Tibial nerve (tissue), 4 donors: ENCODE measurements at places on chromosomes 2 and 18. TPM values are rescaled to one million over a fixed set of nuclear protein-coding genes. Genes with fewer than 3 reads are reported as not detected.

Gene ZNF385B
- total RNA-seq, result 1.2 TPM

Gene CASP8
- 17.2 TPM for total RNA-seq

Gene GRB14
- total RNA-seq, result 6.5 TPM

Gene TBR1
- total RNA-seq, result not detected

DNA sequence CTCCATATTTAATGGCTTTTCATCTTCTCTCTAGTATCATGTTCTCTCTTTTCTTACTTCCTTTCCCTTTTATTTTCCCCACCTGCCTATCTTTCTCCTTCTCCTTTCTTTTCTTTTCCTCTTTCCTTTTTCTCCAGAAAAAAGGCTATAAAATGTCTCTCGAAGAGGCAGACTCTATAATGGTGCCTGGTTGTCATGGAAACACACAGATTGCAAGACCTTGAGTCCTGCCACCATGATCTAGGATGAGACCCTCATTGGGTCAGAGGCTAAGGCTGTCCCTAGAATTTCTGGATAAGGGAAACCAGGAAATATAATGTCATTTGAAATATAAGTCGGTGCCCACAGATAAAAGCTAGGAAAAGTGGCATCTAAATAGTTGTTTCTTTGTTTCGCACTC, 36.5 kb upstream of the LHCGR start:
- H3K4me3 ChIP-seq, result no peak overlapping the region
- H3K4me1 ChIP-seq, result no peaks in the 10 kb centered on the region
- no peak for DNase-seq
- no peaks in the 10 kb centered on the region for H3K27me3 ChIP-seq

DNA sequence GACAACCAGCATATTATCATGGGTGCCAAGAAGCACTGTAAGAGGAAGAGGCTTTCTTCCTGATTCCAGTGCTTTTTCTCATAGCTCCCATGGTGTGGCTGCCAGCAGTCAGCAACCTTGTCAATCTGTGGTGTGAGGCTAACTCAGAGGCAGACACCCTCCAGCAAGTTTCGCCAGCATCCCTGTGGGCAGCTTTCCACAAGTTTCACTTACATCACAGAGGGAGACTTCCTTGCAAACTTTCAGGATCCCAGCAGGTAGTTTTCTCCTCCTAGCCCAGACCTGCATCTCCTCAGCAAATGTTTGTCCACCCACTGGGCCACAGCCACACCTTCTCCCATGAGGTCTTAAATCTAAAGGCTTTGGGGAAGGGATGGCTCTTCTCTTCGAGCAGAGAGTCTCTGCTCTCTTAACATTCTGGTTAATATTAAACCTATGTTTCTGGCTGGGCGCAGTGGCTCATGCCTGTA, 9.1 kb downstream of the DNAH7 start:
- no peaks in the 10 kb centered on the region for H3K27me3 ChIP-seq
- no peak overlapping the region for H3K4me3 ChIP-seq
- H3K27ac ChIP-seq, result no peak overlapping the region
- H3K4me1 ChIP-seq, result no peaks in the 10 kb centered on the region
- DNase-seq, result no peak
- no peaks in the 10 kb centered on the region for H3K36me3 ChIP-seq

DNA sequence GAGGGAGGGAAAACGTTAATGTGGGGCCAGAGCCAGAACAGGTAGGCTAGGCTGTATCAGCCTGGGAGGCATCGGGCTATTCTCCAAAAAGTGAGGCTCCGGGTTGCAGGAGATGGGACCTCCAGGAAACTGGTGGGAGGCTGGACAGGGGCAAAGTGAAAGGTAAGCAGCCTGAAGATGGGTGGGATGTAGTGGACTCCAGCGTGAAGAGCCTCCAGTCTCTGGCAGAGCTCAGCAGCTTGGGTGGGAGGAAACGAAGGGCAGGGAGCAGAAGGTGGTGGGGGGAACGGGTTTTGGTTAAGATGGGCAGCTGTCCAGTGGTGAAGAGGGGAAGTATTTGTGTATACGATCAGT, 3.1 kb upstream of the EMX1 start:
- peaks cover 99% of the 10 kb centered on the region for H3K27me3 ChIP-seq
- H3K27ac ChIP-seq, result no peak overlapping the region
- H3K4me1 ChIP-seq, result peaks cover 39% of the 10 kb centered on the region
- H3K36me3 ChIP-seq, result no peaks in the 10 kb centered on the region
- no peak overlapping the region for H3K4me3 ChIP-seq

- no peaks in the 10 kb centered on the region for H3K4me1 ChIP-seq
- peaks cover 24% of the 10 kb centered on the region for H3K27me3 ChIP-seq
- no peaks in the 10 kb centered on the region for H3K36me3 ChIP-seq
- no peak for DNase-seq
- peak within 1 kb of the TSS; percentile 43 for H3K4me3 ChIP-seq
These were observed at the start of gene MOGAT1 for GRCh38 chr2:222671259-222672067. Gene MOGAT1, plus strand, starts transcription at chr2:222671658. Its CDS starts 128 bp downstream, at chr2:222671786.

GRCh38 chr2:161273038-161273760, 35.0 kb upstream of the PSMD14 start:
- no peak overlapping the region for H3K27ac ChIP-seq
- no peaks in the 10 kb centered on the region for H3K4me1 ChIP-seq
- DNase-seq, result peak; percentile 85
- H3K4me3 ChIP-seq, result no peak overlapping the region
- no peaks in the 10 kb centered on the region for H3K36me3 ChIP-seq

- H3K4me3 ChIP-seq, result no peak overlapping the region
- H3K36me3 ChIP-seq, result no peaks in the 10 kb centered on the region
- H3K27me3 ChIP-seq, result no peaks in the 10 kb centered on the region
- peaks cover 15% of the 10 kb centered on the region for H3K4me1 ChIP-seq
- DNase-seq, result no peak
- H3K27ac ChIP-seq, result no peak overlapping the region
These were observed 207.9 kb downstream of the GLI2 start for GRCh38 chr2:120943403-120944034.

- no peaks in the 10 kb centered on the region for H3K4me1 ChIP-seq
- H3K36me3 ChIP-seq, result no peaks in the 10 kb centered on the region
- H3K27me3 ChIP-seq, result no peaks in the 10 kb centered on the region
- no peak for DNase-seq
- H3K4me3 ChIP-seq, result no peak overlapping the region
These were observed 405.6 kb upstream of the MEX3C start for GRCh38 chr18:51603111-51603510.
